ENCODE measurements at places on chromosomes 3 and 15.
A peak's percentile ranks its signal among the peaks of the same experiment; 100 is the strongest.

DNA sequence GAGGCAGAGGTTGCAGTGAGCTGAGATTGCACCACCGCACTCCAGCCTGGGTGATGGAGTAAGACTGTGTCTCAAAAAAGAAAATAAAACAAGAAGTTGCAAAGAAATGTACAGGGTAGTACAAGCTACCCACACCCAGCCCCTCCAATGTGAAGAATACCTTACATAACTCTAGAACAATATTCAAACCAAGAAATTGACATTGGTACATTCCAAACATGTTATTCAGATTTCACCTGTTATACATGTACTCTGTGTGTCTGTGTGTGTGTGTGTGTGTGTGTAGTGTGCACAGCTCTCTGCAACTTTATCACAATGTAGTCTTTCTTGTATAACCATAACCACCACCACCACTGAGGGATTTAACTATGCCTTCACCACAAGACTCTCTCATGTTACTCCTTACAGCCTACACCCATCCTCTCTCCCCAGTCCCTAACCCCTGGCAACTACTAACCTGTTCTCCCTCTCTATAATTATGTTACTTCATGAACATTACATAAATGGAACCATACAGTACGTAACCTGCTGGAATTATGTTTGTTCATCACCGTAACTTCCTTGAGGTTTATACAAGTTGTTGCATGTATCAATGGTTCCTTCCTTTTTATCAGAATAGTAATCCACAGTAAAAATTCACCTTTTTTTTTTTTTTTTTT, 16.2 kb upstream of the TJP1 start:
- no peak for DNase-seq

GRCh38 chr3:29348316-29348715, 67.4 kb downstream of the RBMS3 start:
- DNase-seq = no peak

- no peak for DNase-seq
Measured at GRCh38 chr3:59998058-59998457, 948.2 kb upstream of the CFAP20DC start.

DNA sequence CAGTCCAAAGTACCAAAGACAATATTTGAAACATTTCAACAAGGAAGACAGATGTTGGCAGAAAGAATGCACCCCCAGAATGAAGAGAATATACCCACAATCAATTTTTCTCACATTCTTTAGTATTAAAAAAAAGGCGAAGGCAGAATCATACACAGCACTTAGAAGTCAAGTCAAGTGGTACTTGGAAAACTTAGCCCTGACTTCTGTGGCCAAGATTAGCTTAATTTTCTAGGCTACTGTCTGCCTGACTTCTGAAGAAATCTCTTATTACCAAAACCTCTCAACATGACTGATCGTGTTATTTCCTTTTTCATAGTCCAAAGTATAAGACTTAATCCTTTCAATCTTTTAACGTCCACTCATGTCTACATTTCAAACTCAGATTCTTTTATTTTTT, 60.7 kb downstream of the PBRM1 start:
- no peak for DNase-seq

GRCh38 chr3:39637807-39638206, 170.3 kb downstream of the MOBP start:
- peak; percentile 58 for DNase-seq

DNA sequence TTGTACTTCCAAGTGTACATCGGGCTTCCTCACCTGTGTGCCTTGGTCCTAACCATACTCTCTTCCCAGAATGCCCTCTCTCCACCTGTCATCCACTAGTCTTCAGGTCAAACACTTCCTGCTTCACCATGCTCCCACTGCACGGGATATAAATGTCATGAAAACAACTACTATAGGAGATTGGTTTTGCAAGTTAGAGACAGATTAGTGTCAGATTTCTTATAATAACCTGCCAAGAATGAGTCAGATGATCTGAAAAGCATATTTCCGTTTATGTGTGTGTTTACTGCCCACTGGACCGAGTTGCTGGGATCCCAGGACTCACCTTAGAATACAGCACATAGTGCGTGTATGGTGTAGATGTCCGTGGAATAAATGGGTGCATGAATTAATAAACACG, 21.4 kb downstream of the PLA1A start:
- no peak for DNase-seq

- DNase-seq = no peak
Measured at GRCh38 chr3:64039981-64040733, 16.9 kb upstream of the PSMD6 start.

DNA sequence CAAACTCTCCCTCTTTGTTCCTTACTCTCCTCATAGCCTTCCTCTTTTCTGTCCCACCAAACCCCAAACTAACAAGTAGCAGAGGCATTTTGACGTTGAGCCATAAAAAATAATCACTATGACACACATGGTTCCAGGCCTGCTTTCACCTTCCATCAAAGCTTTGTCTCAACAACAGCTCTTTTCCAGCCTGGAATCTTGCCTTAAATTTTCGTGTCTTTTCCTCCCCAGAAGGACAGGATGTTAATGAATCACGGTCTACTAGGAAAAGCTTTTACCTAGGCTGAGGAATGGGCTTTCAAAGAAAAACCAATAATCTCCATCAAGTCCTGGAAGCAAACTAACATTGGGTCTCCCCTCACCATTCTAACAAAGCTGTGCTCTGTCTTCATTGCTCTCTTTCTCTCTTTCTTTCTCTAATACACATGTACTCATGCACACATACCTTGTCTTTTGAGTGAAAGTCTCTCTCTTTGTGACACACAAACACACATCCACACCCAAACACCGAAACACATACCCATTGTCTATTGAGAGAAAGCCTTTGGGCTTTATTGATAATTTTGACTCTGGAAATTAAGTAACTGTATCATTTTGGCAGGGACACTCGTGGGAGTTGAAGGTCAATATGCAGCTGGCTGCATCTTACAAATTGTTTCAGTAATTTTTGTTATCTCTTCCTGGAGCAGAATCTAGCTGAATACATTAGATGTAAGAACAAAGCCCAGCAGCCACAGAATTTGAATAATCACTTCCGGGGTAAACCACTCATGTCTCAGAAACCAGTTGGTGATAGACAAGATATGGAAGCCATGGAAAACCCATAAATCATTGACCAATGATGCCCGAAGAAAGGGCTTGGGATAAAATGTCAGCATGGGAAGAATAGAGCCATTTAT, 107.4 kb upstream of the SLC4A7 start:
- no peak for DNase-seq

- DNase-seq = no peak
Measured at GRCh38 chr3:126467611-126467955, 8.1 kb downstream of the ZXDC start.

DNA sequence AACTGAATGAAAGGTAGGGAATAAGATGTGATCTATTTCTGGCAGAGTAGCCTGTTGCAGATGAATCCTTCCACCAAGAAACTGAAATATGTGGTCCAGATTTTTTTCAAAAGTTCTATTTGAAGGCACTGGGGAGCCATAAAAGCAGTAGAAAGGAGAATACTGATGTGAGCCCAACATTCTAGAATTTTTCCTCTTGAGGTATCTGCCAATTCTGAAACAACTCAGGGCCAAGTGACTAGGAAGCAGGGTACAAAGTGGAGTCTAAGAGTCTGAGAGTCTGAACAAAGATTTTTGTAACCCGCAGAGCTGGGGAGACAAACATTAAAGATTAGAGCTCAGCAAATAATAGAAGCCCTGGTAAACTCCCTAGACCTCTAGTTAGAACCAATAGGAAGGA, 58.3 kb upstream of the SLCO3A1 start:
- no peak for DNase-seq

GRCh38 chr15:70172124-70172523, 74.4 kb upstream of the TLE3 start:
- no peak for DNase-seq

- DNase-seq = no peak
Measured at GRCh38 chr15:67280217-67280616, 25.6 kb downstream of the IQCH start.

DNA sequence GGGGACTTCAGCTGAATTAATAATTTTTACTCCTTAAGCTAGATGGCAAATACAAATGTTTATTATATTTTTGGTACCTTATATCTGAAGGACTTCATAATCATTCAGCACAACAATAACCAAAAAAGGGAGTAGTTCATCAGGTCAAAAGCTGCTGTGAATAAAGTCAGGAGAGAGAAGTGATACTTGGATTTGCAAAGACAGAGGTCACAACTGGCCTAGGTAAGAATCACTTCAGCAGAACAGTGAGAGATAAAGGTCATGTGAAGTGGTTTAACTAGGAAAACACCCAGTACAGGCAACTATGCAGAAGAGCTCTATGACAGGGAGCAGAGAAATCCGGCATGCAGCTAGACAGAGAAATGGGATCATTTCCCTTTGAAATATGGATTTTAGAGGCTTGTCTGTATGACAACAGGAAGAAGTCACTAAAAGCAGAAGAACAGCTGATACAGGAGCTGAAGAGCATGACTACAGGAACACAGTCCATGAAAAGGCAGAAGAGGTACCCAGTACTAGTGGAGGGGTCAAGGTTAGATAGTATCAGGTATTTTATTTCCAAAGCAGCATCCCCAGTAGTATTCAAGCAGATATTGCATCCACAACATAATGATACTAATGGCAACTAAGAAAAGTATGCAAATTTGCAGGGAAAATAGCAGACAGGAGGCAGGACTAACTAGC, 25.7 kb downstream of the ZMAT3 start:
- peak; percentile 22 for DNase-seq

- no peak for DNase-seq
Measured at GRCh38 chr3:22351806-22352205, 600.8 kb upstream of the ZNF385D start.

- no peak for DNase-seq
Measured at GRCh38 chr3:141776376-141776775, 13.2 kb downstream of the GRK7 start.

Data from AML-193 (cell line).